Neuronal stem cell (in vitro differentiated cells): ENCODE measurements at places on chromosomes 2 and 18.
A peak's percentile ranks its signal among the peaks of the same experiment; 100 is the strongest.

DNA sequence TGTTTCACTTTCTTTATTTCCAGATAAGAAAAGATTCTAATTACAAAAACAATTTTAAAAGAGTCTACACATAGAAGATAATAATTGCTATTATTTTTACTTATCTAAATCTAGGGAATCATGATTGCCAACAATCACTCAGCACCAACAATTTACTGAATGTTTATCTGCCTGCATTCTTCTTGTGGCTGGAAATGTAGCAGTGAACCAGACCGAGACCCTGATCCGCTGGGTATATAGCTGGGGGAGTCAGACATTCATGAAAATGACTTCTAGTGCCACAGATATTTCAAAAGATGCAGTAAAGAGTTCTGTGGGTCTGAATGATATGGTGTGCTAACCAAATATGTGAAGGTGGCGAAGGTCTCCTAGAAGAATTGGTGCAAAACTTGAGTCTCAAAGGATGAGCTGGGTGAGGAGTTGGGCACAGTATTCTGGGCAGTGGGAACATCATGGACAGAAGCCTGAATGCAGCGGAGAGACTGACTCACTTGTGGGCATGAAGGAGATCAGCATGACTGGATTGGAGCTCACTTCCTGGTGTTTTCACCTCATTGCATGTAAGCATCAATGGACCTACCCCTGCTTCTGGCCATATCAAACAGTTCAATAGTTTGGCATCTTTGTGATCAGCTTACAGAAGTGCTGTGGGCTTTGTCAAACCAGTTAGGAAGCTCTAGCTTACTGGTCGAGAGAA is 26.1 kb upstream of the FN1 start:
- no peak for DNase-seq
- no peaks in the 10 kb centered on the region for H3K27me3 ChIP-seq
- H3K36me3 ChIP-seq = no peaks in the 10 kb centered on the region
- H3K4me1 ChIP-seq = no peaks in the 10 kb centered on the region
- H3K4me3 ChIP-seq = no peak overlapping the region

- peaks cover 55% of the 10 kb centered on the region for H3K36me3 ChIP-seq
- no peaks in the 10 kb centered on the region for H3K27me3 ChIP-seq
- DNase-seq = no peak
- H3K27ac ChIP-seq = no peak overlapping the region
These were observed 2.9 kb downstream of the IWS1 start for GRCh38 chr2:127523269-127523939.

DNA sequence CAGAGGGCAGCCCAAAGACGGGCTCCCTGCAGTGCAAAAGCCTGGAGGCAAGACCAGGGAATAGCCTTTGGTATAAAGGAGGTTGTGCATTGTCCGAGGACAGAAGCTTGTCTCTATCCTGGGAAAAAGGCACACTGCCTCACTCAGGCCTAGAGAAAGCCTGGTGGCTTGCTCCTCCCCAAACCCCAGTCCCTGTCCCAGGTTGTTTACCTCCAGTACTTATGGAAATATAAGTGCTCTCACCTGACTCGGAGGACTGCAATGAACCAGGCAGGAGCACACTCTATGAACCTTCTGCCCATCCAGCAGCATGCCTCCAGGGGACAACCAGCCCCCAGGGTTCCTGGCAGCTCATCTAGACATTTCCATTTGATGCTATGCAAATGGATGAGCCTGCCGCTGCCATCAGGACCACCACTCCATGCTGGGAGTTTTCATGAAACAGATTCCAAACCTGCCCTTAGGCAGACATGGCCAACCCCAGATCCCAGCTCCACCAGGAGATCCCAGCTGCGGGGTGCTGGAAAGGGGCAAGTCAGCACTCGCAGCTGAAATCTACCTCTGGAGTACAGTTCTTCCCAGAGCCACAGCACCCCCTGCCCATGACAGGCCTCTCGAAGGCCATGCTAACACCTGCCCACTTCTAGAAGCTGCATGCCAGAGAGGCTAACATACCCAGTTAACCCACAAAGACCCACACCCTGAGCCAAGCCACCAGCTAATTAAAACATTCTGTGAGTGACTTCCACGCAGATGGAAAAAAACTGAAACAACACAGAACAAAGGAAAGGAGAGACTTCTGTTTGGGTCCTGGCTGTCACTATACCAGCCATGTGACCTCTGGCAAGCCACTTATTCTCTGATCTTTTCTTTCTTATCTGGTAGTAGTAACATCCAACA is 101.7 kb downstream of the TTC32 start:
- H3K4me3 ChIP-seq = no peak overlapping the region
- no peak for DNase-seq
- H3K27ac ChIP-seq = no peak overlapping the region
- H3K27me3 ChIP-seq = peaks cover 5% of the 10 kb centered on the region
- no peaks in the 10 kb centered on the region for H3K36me3 ChIP-seq

DNA sequence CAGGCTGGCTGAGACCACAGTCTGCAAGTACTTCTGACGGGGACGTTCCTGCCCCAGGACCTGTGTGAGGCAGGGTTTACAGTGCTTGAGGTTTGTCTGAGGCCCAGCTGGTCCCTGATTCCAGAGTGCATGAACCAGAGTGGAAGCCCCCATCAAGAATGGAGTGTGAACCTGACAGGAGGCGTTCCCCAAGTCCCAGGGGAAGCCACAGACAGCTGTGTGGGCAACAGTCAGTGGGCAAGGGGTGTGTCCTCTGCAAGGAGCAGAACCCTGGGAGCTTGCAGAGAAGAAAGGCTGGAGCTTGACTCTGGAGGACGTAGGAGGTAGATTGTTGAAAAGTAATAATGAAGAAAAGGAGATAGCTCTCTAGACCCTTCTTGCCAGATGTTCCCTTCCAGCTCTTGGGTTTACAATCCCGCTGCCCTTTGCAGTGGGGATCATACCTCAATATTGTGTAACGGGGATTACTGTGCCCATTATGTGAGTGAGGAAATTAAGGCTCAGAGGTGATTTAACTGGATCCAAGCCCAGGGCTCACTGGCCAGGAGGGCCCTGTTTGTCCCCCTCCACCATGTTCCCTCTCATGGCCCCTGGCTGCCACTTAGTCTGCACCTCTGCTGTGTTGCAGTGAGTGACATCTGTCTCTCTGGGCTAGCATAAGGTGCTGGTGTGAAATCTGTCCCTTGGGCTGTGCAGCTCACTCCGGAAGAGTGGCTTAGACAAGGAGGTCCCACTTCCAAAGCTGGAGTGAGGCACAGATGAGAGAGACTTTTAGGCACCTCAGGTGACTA is 6.2 kb downstream of the DBI start:
- H3K27me3 ChIP-seq = no peaks in the 10 kb centered on the region
- peaks cover 3% of the 10 kb centered on the region for H3K4me1 ChIP-seq
- H3K27ac ChIP-seq = no peak overlapping the region

DNA sequence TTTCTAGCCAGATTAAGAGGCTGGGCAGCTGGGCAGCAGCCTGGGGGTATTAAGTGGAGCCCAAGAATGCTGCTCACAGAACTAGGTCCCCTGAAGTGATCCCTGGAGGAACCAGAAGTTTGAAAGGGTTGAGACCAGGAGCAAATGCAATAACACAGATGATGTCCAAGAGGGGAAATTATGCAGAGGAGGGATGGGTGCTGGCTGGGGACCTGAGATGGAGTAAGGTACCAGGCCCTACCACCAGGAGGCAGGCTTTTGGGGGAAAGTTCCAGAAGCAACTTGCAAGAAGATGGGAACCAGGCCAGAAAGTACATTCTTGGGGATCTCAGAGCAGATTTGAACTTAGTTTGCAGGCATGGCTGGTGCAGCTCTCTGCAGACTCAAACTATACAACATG is 175.1 kb downstream of the NCK2 start:
- no peaks in the 10 kb centered on the region for H3K27me3 ChIP-seq
- H3K4me3 ChIP-seq = no peak overlapping the region
- no peaks in the 10 kb centered on the region for H3K36me3 ChIP-seq
- no peak overlapping the region for H3K27ac ChIP-seq
- peaks cover 3% of the 10 kb centered on the region for H3K4me1 ChIP-seq

DNA sequence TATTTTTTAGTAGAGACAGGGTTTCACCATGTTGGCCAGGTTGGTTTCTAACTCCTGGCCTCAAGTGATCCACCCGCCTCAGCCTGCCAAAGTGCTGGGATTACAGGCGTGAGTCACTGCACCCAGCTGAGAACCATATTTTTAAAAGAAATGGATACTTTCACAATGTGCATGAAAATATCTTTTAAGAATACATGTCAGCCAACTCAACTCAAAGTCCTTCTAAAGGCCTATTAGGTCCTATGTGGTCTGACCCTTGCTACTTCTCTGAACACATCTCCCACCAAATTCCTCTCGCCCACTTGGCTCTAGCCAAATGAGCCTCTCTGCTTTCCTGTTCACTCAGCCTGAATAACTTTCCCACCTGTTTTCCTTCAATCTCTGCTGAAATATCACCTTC is 119.6 kb downstream of the MTX2 start:
- no peak for DNase-seq
- no peak overlapping the region for H3K27ac ChIP-seq
- no peaks in the 10 kb centered on the region for H3K27me3 ChIP-seq

DNA sequence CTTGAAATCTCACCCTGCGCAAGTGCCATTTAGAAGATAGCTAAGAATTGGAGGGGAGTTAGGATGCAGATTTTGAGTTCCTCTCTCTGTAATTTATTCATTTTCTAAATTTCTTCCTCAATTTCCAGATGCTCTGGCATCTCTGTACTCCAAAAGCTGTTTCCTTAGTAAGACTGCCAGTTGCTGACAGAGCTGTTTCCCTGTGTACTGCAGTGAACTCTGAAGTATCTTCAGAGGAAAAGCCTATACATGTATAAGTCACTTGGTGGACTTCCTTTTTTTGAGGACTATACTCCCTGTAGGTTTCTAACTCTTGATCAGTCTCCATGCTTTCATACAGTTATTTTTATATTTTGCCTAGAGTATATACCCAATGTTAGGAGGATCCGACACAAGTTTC is 1.5 kb upstream of the RESP18 start:
- no peaks in the 10 kb centered on the region for H3K36me3 ChIP-seq
- H3K4me3 ChIP-seq = no peak overlapping the region
- H3K27ac ChIP-seq = no peak overlapping the region
- H3K27me3 ChIP-seq = peaks cover 67% of the 10 kb centered on the region
- DNase-seq = no peak

DNA sequence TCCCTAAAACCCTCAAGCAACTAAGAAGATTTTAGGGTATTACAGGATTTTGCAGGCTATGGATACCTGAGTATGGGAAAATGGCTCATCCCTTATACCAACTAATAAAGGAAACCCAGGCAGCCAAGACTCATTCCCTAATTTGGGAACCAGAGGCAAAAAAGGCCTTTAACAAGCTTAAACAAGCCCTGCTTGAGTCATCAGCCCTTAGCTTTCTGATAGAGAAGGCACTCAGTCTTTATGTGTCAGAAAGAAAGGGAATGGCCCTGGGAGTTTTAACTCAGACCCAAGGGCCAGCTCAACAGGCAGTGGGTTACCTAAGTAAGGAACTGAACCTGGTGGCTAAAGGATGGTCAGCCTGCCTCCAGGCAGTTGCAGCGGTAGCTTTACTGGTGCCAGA is 96.9 kb upstream of the RMP24 start:
- H3K4me1 ChIP-seq = peaks cover 2% of the 10 kb centered on the region
- H3K36me3 ChIP-seq = no peaks in the 10 kb centered on the region
- no peak for DNase-seq
- no peaks in the 10 kb centered on the region for H3K27me3 ChIP-seq
- H3K4me3 ChIP-seq = no peak overlapping the region

DNA sequence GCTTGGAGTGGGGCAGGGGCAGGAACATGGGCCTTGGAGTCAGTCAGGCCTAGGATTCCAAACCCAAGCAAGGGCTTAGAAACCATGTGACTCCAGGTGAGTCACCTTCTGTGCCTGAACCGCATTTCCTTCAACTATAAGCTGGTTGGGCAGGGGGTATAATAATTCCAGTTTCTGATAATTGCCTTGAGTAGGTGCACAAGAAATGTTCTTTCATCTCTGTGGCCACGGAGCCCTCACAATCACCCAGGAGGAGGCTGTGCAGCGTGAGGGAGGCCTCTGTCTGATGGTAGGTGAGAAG is 112.1 kb upstream of the HAAO start:
- H3K36me3 ChIP-seq = no peaks in the 10 kb centered on the region
- no peak for DNase-seq
- H3K4me3 ChIP-seq = no peak overlapping the region
- H3K27ac ChIP-seq = no peak overlapping the region

GRCh38 chr18:57054891-57055290 is 92.0 kb upstream of the BOD1L2 start:
- no peak overlapping the region for H3K4me3 ChIP-seq
- no peaks in the 10 kb centered on the region for H3K36me3 ChIP-seq
- DNase-seq = no peak
- H3K4me1 ChIP-seq = no peaks in the 10 kb centered on the region
- H3K27me3 ChIP-seq = peaks cover 13% of the 10 kb centered on the region
- H3K27ac ChIP-seq = no peak overlapping the region

DNA sequence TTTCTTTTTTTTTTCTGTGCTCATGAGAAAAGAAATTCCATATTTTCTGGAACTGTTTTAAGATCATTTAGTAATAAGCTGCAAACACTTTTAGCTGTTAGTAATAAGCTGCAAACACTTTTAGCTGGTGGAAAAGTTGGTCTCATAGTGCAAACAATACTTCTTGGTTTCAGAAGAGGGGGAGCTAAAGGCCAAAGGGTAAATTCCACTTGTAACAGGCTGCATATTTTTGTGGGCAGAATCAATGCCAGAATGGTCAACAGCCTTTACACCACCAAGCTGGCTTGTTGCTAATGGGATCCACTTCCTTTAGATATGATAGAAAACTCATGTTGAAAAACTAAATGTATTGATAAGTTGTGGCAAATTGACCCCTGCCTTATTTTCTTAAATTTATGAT is 356.8 kb downstream of the NR4A2 start:
- H3K36me3 ChIP-seq = no peaks in the 10 kb centered on the region
- H3K4me3 ChIP-seq = no peak overlapping the region
- peak; percentile 51 for DNase-seq
- no peaks in the 10 kb centered on the region for H3K27me3 ChIP-seq
- no peak overlapping the region for H3K27ac ChIP-seq
- peaks cover 22% of the 10 kb centered on the region for H3K4me1 ChIP-seq
